ENCODE measurements at places on chromosomes 1 and 21. TPM values are rescaled to one million over a fixed set of nuclear protein-coding genes. Genes with fewer than 3 reads are reported as not detected.

DNA sequence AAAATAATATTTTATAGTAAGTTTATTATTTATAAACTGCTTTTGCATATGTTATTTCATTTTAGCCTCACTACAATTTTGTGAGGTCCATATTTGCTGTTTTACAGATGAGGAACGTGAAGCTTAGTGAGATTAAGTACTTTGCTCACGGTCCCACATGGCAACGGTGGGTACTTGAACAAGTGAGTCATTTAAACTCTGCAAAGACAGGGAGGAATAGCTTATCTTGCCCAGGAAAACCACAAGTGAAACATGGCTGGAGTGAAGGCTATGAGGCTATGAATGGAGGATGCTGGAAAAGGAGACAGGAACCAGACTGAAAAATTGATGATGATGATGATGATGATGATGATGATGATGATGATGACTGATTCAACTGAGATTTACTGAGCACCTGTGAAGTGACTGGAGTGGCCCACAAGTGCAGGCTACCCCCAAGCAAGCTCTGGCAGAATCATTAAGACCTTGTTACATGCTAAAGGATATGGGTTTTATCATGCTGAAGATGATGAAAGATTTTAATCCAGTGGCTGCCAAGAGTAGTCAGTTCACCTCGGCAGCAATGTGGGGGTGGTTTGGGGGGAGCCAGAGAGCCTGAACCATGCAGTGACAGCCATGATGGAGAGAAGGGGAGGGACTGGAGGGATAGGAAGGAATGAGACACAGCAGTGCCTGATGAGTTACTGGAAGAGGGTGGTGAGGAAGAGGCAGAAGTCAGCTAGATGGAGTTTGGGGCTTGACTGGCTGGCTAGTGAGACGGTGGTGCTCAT, 1.4 kb upstream of the ABCA4 start:
- no peak for DNase-seq

DNA sequence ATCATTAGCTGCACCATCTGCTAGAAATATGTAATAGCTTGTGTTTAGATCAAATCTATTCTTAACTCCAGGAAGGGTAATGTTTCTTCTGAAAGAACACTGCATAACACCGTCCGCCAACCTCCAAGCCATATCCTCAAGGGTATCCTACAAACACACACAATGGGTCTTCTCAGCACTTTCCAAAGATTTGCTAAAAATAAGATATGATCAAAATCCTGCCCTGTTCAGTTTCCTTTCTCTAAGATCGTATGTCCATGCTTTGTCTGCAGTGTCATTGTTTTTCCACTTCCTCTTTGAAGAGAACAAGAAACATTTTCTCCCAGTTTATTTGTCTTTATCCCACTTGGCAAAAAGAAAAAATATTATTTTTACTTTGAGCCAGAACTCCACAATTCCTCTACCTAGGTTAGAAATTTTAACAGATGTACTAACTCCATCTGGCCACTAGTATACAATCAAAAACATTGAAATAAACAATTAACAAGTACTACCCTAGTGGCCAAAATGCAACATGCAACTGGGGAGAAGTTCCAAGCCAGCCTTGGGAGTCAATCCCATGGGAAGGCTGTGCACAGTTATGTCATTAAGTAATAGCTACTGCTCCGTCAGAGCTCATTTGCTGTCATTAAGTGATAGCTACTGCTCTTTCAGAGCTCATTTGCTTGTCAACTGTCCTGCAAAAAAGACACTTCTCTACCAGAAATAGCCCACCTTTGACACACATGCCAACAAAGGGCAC, 37.8 kb downstream of the FRRS1 start:
- no peak for DNase-seq

DNA sequence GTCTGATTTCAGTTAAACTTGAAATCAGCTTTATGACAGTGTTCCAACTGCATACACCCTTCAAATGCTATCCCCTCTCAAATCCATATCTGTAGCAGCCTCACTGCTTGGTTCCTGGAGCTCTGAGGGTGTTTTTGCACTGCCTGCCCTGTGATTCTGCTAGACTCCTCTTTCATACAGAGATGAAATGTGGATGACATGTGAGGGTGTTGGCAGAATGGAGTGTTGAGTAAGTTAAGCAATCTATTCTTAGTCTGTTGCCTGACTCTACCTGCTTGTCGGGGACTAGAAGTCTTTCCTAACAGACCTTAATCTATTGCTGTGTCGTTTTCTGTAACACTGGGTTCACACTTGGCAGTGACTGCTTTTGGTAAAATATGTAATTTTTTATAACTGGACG, 9.8 kb downstream of the IGSF5 start:
- DNase-seq = no peak

DNA sequence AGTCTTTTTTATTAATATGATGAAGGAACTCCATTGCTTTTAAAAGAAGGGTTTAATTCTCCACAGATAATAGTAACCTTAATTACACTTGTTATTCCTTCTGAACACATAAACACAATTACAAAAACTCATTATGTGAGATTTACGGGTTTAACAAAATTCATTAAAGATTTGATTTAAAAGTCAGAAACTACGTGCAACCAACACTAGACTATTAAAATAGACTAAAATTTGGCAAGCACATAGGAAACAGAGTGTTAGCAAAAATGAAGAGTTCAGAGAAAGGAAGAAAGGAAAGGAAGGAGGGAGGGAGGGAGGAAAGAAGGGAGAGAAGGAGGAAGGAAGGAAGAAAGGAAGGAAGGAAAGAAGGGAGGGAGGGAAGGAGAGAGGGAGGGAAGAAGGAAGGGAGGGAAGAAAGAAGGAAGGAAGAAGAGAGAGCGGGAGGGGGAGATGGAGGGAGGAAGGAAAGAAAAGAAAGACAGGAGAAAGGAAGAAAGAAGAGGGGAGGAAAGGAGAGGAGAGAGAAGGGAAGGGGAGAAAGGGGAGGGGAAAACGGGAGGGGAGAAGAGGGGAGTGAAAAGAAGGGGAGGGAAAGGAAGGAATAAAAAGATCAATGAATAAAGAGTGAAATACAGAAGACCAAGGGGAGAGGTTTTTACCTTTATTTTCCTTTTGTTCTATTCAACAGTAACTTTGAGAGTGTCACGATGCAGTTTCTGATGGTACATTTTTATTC, 123.4 kb upstream of the LYPLAL1 start:
- DNase-seq = no peak

- DNase-seq = no peak
Observed at GRCh38 chr1:76862447-76862846, 4.8 kb upstream of the ST6GALNAC5 start.

DNA sequence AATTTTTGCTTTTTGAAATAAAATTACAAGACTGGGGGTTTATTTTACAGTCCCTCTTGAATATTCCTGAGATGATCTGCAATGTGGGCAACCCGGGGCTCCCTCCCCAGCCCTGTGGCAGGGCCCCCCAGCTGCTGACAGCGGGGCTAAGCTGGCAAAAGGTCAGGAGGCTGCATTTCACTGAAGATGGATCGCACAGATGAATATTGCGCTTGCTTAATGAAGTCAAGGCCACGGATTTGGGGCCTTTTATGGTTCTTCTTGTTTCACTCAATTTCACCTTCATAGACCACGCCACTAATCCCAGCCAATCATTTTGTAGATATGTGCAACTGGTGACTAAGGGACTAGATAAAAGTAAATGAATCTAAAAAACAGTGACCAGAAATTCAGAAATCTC, 50.8 kb upstream of the SLC22A15 start:
- DNase-seq = no peak

SH3BGR gene
- total RNA-seq = 4.5 TPM

- DNase-seq = no peak
Observed at GRCh38 chr1:226736001-226736907, 2.8 kb downstream of the ITPKB start.

DNA sequence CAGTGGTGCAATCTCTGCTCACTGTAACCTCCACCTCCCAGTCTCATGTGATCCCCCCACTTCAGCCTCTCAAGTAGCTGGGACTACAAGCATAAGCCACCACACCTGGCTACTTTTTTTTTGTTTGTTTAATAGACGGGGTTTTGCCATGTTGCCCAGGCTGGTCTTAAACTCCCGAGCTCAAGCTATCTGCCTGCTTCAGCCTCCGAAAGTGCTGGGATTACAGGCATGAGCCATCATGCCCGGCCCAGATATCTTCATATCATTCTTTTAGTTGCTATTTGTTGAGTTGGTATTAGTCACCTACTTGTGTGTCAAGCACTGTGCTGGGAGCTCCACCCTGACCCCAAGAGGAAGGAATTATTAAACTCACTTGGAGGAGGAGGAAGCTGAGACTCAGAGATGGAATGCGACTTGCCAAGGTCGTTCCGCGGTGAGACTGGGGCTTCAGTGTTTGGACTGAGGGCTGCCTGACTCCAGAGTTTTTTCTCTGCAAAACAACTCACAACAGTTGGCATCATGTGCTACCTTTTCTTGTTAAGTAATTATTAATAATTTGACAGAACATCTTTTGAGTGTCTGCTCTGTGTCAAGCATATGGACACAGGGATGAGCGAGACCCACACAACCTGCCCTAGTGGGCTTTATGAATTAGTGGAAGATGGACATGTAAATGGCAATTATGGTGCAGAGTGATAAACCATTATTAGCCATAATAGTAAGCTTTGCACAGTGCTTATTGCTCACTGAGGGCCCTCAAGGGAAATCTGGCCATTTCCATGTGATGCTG, 132.0 kb downstream of the FOXD2 start:
- DNase-seq = no peak

GRCh38 chr1:219433496-219434131, 179.3 kb downstream of the ZC3H11B start:
- no peak for DNase-seq

CELA2B gene
- not detected for total RNA-seq

DNA sequence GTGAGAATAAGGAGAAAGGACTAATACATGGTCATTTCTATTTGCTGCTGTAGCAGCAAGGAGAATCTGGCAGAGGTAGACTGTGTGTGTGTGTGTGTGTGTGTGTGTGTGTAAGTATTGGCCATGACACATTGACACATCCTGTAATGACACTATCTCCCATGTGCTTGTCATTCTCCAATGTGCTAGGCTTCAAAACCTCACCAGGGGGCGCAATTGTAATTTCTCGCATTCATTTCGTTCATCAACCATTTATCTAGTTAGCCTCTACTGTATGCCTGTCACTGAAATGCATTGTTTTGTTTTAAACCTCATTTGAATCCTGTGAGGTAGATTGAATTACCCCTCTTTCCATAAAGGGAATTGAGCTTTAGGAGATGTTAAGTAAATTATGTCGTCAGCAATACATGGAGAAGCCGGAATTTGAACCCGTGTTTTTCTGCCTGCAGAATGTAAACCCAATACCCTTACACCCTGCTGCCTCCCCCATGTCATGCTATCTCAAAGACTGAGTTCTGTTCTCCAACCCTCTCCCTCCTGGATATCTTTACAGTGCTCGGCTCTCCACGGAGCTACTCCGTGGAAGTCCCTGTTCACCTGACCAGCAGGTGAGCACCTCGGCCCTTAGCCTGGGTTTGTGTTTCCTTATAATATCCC, 100.8 kb downstream of the UCK2 start:
- no peak for DNase-seq

DNALI1 gene
- total RNA-seq = 14.9 TPM
